Stimulated activated CD4-positive, alpha-beta T cell treated with anti-CD3 and anti-CD28 coated beads, Interleukin-4, amount 100 ng/mL, for 48 hours (primary cell): ENCODE measurements at places on chromosomes 16 and 17.
A peak's percentile ranks its signal among the peaks of the same experiment; 100 is the strongest.

DNA sequence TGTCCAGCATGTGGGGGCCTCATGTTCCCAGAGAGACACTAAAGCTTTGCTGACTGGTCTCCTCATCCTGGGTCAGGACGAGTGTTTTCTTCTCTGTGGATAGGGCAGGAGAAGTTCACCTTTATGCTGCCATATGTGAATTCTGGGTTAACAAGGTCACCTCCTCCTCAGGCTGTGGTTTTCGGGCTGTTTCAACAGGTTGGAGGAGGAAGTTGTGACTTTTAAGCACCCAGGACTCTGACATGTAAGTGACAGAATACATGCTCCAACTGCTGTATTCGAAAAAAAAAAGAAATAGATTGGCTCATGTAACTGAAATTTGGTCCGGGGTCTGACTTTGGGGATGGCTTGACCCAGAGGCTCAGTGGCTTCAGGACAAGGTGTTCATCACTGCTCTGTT lies 54.2 kb downstream of the SNX20 start:
- no peak for DNase-seq

GRCh38 chr16:85412911-85413520 lies 200.1 kb upstream of the GSE1 start:
- DNase-seq, result no peak

DNA sequence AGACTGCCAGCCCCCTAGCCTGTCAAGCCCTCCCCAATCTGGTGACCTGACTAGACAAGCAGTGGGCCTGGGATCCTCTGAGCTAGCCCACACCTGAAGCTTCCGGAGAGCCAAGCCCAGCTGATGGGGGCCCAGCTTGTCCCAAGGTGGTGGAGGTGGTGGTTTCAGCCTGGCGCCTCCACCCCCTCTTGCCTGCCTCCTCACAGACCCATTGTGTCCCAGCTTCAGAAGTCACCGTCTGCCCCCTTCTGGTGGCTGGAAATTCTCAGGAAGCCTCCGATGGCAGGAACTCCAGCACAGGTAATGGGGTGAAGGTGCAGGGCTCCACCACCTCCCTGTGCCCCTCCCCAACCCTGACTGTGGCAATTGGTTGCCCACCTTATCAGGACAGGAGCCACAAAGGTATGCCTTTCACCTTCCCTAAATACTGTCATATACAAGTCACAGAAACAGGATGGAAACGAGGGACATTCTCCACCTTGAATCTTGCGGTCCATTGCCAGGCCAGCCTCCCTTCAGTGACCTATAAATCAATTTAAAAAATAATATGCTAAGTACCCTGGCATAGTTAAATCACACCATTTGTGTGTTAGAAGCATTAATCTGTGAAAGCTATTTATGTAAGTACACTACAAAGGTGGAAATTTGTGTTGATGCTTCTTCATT lies 66.0 kb upstream of the ZNF423 start:
- DNase-seq, result peak; percentile 39

GRCh38 chr16:67917140-67917851 lies 14.4 kb downstream of the CTRL start:
- no peak for DNase-seq

- DNase-seq, result peak; percentile 45
Observed at GRCh38 chr16:3029491-3030221, 5.8 kb downstream of the THOC6 start.
